MG63 (cell line): ENCODE measurements at places on chromosomes 7 and 10. TPM values are rescaled to one million over a fixed set of nuclear protein-coding genes. Genes with fewer than 3 reads are reported as not detected.

GRCh38 chr7:55265836-55266642 is 99.1 kb upstream of the LANCL2 start:
- DNase-seq = no peak

DNA sequence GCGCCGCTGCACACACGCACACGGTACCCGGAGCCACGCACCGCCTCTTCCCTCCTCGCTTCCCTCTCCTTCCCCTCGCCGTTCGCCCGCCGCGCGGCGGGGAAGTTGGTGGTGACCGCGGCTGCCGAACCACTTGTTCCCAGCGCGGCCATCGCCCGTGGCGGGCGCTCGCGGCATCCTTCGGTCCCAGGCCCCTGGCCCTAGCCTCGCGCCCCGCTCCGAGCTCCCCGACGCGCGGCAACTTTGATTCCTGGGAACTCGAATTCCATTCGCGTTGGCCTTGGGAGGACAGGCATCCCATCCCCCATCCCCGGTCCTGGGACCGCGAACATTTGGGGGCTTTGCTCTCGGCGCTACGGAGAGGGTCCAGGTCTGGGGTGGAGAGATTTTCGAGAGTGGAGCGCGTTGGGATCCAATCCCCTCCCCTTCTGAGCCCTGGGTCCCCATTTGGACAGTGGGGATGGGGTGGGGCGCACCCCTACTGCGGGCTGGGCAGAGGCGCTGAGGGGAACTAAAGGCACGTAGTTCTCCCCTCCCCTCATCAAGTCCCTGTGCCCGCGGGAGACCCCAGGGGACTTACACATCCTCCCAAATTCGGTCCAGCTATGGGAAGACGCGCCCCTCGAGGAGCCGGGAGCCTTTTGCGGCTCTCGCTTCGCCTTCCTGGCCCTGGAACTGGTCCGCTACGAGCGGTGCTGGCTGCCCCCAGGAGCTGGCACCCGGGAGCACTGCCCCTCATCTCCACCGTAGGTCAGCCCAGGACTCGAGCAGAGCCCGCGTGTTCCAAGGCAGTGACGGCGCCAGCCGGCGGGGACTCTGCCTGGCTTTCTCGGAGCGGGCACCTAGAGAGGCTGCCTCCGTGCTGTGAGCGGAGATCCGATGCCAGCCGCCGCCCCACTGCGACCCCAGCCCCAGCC is 834 bp downstream of the CDH23 start:
- no peak for DNase-seq

- no peak for DNase-seq
These were observed 310.1 kb downstream of the TCERG1L start for GRCh38 chr10:131001438-131001837.

- no peak for DNase-seq
These were observed 303.1 kb upstream of the NPSR1 start for GRCh38 chr7:34354899-34355298.

DNA sequence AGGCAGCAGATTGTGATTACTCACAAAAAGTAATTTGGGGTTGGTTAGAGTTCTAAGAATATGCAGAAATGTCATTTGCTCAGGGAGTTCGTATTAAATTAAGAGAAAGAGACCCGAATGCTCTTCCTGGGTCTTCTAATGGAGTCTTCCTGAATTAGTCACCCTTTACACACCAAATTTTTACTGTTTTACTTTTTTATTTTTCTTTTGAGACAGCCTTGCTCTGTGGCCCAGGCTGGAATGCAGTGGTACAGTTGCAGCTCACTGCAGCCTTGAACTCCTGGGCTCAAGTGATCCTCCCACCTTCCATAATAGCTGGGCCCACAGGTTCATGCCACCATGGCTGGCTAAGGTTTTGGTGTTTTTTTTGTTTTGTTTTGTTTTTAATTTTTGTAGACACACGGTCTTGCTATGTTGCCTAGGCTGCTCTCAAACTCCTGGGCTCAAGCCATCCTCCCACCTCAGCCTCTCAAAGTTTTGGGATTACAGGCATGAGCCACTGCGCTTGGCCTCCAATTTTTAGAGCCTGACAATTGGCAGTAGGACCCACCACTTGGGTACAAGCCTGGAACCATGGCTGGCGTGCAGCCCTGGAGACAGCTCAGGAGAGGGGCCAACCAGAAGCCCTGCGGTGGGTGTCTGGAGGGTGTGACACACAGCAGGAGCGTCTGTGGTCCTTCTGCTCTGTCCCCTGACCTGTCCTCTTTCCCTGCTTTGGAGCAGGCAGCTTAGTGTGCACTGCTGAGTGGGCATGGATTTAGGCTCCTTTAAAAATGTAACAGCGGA is 16.4 kb upstream of the BHLHA15 start:
- no peak for DNase-seq

- peak; percentile 71 for DNase-seq
These were observed 31.7 kb upstream of the CYP26C1 start for GRCh38 chr10:93028883-93029282.

DNA sequence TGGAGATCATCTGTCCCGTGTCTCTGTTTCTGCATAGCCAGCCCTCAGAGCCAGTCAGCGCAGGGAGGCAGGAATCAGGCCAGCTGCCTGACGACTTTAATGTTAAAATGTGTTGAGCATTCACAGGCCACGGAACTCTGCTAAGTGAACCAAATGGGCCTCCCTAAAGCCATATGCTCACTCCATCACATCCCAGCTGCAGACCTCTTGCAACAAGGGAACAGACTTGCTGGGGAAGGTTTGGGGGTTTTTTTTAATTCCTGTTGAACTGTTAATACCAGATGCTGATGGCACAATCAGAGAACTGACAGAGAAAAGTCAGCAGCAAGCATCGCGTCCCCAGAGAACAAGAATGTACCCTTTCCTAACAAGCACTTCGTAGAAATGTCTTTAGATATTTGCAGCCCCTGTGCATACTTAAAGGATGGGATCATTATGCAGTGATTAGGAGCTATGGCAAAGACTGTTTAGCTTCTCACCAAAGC is 900.4 kb upstream of the AUTS2 start:
- DNase-seq = no peak

GRCh38 chr7:50838675-50839377 is 56.1 kb upstream of the GRB10 start:
- peak; percentile 88 for DNase-seq

GRCh38 chr10:6739530-6740174 is 159.6 kb upstream of the PRKCQ start:
- no peak for DNase-seq

DNA sequence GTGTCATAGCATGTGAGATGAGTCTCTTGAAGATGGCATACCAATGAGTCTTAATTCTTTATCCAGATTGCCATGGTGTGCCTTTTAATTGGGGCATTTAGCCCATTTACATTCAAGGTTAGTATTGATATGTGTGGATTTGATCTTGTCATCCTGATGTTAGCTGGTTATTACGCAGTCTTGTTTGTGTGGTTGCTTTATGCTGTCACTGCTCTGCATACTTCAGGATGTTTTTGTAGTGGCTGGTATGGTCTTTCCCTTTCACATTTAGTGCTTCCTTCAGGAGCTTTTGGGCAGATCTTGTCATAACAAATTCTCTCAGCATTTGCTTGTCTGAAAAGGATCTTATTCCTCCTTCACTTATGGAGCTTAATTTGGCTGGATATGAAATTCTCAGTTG is 16.5 kb downstream of the FAM25A start:
- no peak for DNase-seq

GRCh38 chr7:130566898-130567280 is 75.0 kb downstream of the MEST start:
- DNase-seq = no peak

The DUSP5 gene
- 0.59 TPM in 1 of 2 replicates, not detected in the other for total RNA-seq

- no peak for DNase-seq
These were observed 143.1 kb downstream of the ARID5B start for GRCh38 chr10:62044566-62044965.

DNA sequence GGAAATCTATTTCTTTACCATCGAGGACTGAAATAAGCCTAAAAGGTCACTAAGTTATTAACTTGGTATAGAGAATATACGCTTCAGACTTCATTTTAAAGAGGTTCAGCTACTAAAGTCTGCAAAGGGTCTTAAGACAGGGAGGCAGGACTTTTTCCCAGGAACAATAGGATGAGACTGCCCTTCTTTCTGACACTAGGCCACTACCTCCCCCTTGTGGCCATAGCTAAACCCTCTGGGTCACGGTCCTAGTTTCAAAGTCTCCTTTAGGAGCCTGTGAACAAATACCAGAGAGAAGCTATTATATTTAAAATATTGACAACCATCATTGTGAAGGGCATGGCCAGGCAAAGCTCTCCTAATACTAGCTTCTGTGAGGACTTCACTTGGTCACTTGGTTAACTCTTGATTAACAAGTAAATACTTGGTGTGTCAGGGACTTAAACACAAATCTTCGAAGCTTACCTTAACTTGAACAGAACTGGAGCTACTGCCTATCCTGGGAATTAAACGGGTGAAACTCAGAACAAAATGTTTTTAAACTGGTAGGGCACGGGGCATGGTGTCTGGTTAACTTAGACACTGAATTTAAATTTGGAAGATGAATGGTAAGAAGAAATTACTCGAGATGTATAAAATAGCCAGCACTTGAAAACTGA is 75.6 kb downstream of the CCDC6 start:
- DNase-seq = peak; percentile 39

The TMEM26 gene
- total RNA-seq = 0.25 TPM in 1 of 2 replicates, not detected in the other

The LYZL2 gene
- total RNA-seq = not detected in 2 replicates

The PAPSS2 gene
- total RNA-seq = 34.2 and 38.6 TPM in 2 replicates

The GIMAP6 gene
- total RNA-seq = not detected in 2 replicates

DNA sequence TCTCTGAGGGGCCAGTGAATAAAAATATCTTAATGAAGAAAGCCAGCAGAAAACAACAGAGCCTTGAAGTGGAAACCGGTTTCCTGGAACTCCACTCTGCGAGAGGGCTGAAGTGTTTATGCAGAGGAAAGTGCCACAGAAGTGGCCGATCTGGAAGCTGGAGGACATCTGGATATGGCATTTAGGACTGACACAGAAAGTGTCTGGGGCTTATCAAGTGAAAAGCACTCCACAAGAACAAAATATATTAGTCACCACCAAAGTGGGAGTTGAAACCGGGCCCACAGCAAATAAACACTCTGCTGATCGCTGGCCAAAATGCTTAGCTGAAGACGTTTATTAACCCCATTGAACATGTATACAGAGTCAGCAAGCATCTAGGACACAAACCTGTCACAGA is 7.8 kb downstream of the NOD1 start:
- peak; percentile 76 for DNase-seq

DNA sequence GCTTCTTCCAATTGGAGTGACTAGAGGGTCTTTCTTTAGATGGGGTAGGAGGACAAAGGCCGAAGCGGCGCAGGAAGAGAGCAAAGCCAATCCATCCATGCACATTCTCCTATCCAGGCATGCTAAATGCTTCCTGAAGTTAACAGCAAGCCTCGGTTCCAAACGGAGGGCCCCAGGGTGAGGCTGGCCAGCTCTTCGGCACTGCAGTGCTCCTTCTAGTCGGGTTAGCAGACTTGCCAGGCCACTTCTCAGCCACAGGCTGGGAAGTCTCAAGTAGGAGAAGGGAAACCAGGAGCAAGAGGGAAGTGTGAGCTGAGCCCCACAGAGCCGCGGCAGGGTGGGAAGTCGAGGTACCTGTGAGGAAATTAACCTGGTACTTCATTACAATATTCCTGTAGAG is 253.8 kb upstream of the INHBA start:
- no peak for DNase-seq

DNA sequence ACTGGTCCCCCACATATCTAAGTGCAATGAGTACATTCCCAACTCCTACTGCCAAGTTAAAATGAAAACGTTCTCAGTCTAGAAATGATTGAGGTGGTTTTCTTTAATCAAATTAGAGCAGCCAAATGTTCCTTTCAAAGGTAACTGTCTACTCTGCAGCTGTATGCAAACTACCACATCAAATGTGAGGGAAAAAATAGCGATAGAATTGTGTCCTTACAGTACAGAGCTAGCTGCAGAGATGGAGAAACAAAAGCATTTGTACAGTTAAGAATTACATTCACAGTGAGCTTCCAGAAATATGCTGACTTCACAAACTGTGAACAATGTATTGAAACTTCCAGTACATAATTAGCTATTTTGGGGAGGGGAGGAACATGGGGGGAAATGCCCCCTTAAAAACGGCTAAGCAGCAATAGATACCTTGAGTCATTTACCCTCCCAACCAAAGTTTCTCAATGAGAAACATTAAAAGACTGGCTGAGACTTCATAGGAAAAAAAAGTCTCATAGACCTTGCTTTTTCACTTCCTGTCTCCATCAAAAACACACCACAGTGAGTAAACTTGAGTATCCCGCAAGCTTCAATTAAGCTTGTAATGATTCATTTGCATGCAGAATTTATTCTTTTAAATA is 22.9 kb downstream of the CDK6 start:
- DNase-seq = no peak

GRCh38 chr7:20597339-20597738 is 18.1 kb upstream of the ABCB5 start:
- no peak for DNase-seq

DNA sequence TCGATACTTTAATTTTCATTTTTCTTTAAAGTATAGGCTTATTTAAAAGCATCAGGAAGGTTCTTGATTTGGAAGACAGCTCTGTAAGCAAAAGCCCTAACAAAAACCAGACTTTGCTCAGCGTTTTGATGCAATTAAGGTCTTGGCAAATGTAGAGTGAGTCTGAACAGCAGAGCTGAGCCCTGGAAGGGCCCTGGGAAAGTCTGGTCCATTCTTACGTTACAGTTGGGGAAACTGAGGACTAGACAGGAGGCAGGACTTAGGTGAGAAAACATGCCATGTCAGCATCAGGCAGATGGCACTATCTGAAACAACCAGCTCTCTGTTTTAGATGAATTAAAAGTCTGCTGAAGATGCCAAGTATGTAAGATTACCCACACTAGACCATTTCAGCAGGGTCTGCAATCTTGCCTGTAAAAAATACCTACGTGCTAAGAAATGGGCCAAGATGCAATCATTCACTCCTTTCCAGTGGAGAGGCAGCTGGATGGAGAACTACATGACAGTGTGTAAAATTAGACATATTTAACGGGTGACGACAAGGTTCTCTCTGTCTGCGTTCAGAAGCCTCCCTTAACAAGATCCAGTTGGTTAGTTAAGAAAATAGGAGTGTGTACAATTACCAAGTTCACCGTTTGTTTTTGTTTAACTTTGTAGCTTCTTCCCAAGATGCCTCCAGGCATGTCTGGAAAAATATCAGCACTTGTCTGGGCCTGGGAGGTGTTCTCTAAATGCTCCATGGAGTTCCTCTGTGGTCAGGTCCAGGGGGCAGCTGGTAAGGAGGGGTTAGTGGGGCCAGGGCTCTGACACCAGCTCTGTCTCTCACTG is 502.3 kb upstream of the ZMIZ1 start:
- DNase-seq = no peak

The AKR1D1 gene
- not detected in 2 replicates for total RNA-seq

DNA sequence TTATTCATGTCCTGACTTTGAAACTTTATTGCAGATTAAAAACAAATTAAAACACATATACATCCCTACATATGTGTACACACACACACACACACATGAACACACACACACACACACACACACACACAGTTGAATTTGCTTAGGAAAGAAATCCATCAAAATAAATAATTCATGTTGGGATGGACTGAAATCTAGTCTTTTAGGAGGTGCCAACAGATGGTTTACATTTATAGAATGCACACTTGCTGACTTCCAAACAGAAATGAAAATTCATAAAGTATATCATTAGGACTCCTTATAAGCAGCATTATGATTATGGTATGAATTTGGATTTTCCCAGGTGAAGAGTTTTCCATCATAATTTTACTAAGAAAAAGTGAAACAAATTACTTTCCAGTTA is 270.5 kb upstream of the ETV1 start:
- DNase-seq = no peak

GRCh38 chr10:112071596-112072133 is 111.9 kb downstream of the GPAM start:
- DNase-seq = no peak

GRCh38 chr10:108567899-108568752 is 1355.2 kb downstream of the XPNPEP1 start:
- no peak for DNase-seq

GRCh38 chr10:49280001-49280408 is 19.0 kb upstream of the C10orf71 start:
- DNase-seq = peak; percentile 84
